ENCODE measurements at places on chromosomes 5 and 9.
A peak's percentile ranks its signal among the peaks of the same experiment; 100 is the strongest.

GRCh38 chr9:7980691-7981289 lies 181.2 kb upstream of the DMAC1 start:
- DNase-seq = no peak

DNA sequence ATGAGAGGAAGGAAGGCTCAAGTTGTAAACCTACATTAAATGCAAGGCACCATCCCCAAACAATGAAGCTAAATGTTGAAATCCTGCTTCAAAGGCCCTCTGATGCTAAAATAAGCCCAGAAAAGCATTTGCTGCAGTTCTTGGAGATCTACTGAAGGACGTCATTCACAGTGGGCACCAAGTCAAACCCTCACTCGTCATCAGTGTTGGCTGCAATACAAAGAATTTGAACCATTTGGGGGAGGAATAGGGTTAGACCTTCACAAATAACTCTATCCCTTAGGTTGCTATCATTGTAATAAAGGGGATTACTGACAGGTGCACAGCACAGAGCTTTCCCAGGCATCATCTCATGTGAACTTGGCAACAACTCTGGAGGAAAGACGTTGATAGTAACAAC lies 9.3 kb upstream of the MEGF9 start:
- no peak for DNase-seq

DNA sequence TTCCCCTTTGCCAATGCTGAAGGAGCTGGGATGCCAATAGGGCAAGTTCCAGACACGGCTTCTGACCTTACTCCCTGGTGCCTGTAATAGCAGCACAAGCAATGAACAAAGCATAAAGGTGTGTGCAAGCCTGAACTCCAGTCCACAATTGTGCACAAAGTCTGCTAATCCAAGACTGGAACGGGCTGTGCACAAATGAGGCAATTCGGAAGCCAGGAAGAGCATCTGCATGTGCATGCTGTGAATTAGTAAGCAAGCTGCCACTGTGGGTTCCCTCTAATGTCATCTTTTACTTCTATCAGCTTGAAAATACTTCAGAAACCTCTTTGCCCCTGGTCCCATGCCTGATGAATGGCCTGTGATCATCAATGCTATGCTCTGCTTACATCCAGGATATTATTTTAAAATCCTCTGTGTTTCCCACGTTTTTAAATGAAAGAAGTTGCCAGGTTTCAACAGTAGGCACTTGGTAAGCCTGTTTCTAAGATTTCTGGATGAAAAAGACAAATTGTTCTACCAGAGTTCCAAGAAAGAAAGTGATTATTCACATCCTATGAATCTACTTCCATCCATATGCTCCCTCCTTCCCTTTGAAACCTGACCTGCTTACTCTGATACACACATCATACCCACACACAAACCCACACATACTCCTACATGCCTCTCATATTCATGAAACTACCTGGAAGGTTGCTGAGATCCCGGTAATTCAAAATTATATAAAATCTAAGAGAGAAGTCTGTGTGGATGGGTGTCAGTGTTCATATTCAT lies 165.7 kb downstream of the KCTD16 start:
- DNase-seq = no peak

DNA sequence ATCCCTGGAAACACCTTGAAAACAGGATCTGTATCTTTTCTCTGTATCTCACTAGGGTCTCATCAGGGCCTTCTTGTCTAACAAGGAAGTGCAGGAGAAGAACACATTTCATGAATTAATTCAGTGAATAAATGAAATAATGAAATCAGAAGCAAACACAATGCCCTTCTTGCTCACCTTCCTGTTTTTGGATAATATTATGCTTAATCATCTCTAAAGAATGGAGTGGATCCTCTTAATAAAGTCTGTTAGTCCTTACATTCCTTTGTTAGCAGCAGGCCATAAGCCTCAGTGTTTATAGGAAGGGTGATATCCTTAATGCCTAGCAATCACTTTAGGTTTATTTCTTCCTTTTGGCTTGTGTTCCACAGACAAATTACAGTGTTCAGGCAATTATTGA lies 837.1 kb upstream of the SEMA6A start:
- DNase-seq = no peak

GRCh38 chr5:67506241-67506640 lies 309.6 kb upstream of the CD180 start:
- DNase-seq = no peak

DNA sequence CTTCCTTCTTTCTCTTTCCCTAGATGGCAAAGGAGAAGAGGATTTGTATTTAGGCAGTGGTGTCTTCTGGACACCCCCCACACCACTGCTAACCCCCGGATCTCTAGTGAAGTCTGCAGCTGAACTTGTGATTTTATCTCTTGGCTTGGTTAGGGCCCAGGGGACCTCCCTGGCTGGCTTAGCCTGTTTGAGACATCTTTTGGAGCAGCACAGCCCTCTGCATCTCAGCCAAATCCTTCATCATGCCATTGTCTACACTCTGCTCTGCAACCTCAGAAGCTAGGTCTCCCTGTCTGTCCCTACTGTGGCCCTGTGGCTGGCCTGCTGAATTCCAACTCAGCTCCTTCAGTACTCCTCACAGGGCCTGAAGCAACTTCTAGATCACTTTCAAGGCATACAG lies 81.7 kb downstream of the MUSK start:
- DNase-seq = no peak

DNA sequence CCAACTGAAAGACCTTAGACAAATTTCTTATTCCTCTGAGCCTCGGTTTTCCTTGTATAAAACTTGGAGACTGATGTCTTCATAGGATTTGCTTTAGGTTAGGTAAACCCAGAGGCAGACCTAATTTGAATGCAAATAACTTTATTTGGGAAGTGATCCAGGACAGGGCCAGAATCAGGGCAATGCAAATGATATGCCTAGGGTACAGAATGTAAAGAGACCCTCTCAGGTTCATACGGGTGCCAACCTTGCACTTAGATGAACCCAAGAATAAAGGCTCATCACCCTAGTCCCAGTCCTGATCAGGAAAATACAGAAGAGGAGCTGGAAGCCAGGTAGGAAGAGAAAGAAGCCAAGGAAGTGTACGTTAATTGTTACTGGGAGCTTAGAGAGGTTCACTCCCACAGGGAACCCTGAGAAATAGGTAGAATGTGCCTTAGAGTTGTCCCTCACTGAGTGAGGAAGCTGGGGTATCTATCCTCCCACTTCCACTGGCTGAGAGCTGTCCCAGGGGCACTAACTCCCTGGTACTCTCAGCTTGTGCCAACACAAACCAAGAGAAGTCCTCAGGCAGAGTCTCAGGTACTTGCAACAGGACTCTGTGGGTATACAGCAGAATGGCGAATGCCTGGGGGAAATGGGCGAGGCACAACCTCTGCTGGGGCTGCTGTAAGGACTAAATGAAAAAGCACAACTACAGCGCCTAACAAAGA lies 3.1 kb upstream of the HK3 start:
- DNase-seq = no peak

DNA sequence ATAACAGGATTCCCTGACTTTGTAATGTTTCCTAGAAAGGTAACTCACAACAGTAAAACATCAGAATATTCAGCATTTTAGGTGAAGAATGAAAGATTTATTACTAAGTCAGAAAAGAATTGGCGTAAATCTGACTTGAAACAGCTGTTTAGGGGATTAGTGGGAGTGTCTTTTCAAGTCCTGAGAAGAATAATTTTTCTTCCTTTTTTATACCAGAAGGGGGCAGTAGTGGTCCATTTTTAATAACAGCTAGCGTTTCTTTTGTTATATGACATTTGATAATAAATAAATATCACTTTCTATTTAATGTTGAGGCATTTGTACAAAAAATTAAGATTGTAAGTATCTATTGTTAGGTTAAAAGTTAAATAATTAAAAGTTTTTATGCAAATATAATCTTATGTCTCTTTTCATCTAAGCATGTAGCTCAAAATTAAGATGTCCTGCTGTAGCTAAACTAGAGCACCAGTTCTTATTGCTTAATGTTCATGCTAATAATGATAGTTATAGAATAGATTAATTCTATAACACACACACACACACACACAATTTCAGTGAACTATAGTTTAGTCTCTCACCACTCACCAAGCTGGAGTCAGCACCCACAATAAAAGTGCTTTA lies 258.7 kb upstream of the ARRDC3 start:
- no peak for DNase-seq

GRCh38 chr9:121455527-121456239 lies 44.0 kb downstream of the GGTA1 start:
- peak; percentile 7 for DNase-seq

GRCh38 chr9:85617141-85617670 lies 124.5 kb downstream of the AGTPBP1 start:
- DNase-seq = no peak

DNA sequence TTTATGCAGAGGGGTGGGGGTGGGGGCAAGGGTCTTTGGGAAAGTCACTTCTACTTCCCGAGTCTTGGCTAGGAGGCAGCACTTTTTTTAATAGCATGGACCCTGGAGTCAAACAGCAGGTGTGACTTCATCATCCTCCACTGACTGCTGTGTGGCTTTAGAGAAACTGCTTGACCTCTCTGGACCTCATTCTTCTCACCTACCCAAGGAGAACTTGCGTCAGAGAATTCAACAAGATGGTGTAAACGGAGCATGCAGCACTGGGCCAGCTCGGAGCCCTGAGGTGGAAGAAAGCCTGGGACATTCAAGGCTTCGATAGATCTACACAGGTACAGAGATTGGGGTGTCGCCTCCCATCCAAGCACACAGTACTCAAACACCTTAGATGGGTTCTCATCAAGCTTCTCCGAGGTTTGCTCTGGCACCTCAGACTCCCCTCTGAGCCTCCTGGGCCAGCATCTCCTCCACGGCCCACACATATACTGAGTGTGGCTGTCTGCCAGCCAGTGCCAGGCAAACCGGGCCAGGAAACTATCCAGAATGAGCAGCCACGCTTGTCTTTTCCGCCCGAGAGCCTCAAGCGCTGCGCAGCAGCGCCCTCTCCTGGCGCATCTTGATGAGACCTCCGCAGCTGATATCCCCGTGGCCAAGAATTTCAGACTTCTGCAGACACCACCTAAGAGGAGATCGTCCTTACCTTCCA lies 4.6 kb upstream of the SLC25A48 start:
- DNase-seq = no peak

GRCh38 chr9:133759946-133760345 lies 21.8 kb upstream of the SARDH start:
- DNase-seq = no peak

GRCh38 chr9:135976531-135976930 lies 15.4 kb upstream of the UBAC1 start:
- DNase-seq = no peak

GRCh38 chr5:139745132-139745799 lies 50.3 kb upstream of the PSD2 start:
- DNase-seq = no peak

DNA sequence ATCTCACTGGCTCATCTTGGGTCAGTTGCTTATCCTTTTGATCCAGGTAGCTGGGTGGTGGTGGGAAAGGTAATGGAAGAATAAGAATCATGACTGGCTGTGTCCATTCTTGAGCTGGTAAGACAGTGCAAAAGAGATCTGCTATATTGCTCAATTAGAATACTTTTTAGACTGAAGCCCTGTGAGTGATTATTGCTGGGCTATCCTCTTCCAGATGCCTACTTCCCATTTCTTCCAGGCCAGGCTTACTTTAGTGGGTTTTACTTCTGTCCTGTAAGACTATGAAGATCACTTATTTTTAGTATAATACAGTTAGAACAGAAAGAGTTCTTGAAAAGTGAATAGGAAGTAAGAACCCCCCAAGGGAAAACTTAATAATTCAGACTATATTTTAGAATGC lies 7.2 kb downstream of the MARCHF6 start:
- DNase-seq = no peak

GRCh38 chr9:124343533-124344290 lies 71.5 kb downstream of the PSMB7 start:
- DNase-seq = no peak

- DNase-seq = no peak
Observed at GRCh38 chr9:116901260-116901659, 214.2 kb downstream of the TRIM32 start.

- no peak for DNase-seq
Observed at GRCh38 chr5:176574297-176574591, 25.1 kb downstream of the CDHR2 start.

- DNase-seq = no peak
Observed at GRCh38 chr5:145697251-145697990, 137.7 kb downstream of the PRELID2 start.

GRCh38 chr5:171578049-171578828 lies 158.8 kb downstream of the FGF18 start:
- no peak for DNase-seq

- DNase-seq = no peak
Observed at GRCh38 chr9:118570066-118570465, 799.2 kb downstream of the BRINP1 start.

GRCh38 chr5:62960781-62961180 lies 382.2 kb downstream of the LRRC70 start:
- no peak for DNase-seq

GRCh38 chr5:73766902-73767301 lies 140.9 kb downstream of the ARHGEF28 start:
- DNase-seq = no peak

- no peak for DNase-seq
Observed at GRCh38 chr5:40514976-40515375, 164.7 kb upstream of the PTGER4 start.

DNA sequence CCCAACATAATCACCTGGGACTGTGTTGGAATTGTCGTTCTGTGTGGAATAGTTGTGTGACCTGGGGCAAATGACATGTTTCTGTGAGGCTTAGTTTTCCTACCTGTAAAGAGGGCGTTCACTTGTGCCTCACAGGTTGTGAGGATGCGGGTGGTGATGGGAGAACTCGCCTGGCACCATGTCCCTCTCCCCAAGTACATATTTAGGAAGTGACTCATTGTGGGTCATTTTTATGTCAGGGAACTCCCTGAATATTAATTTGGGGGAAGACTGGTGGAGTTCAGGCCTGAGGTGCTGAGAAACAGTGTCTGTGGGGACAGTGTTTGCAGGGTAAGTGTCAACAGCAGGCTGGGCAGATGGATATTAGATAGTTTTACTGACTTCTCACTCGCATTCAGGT lies 144.7 kb downstream of the KDM4C start:
- DNase-seq = no peak

- DNase-seq = no peak
Observed at GRCh38 chr9:2755285-2755684, 38.0 kb downstream of the KCNV2 start.

GRCh38 chr5:76820526-76820890 lies 1.7 kb downstream of the F2RL1 start:
- DNase-seq = no peak

DNA sequence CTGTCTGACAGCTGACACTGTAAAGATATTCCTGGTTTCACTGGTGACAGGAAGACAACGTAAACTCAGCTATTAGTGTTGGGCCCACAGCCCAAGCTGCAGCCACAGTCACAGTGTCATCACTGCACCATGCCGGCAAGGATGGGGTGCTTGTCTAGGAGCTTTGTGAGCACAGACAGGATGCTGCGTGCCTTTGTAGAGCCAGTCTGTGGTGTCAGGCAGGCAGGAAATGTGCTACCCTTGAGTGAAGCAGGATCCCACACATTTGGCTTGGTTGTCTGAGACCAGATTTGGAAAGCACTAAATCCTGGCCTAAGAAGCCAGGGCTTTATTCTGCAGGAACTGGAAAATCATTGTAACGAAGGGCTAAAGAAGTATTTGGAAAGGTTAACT lies 121.6 kb upstream of the ADAMTS16 start:
- DNase-seq = no peak
